ENCODE measurements at places on chromosomes 3 and 15.

- no peak for DNase-seq
Measured at GRCh38 chr3:10667269-10667668, 148.8 kb upstream of the SLC6A11 start.

DNA sequence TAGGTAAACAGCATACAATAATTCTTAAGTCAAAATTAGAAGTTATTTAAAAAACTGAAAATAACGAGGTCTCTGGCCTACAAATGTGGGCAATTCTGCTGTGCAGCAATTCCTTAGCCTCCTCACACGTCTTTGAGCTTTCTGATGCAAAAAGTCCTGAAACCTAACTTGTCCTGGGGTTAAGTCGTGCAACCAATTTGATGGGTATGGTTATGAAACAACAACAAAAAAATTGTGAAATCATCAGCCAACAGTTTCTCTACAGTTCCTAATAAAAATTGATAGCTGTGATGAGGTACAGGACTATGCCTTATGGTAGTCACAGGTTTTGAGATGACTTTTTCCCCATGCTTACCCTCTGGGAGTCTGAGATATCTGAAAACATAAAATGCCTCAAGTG lies 6.5 kb upstream of the GLB1 start:
- DNase-seq, result no peak

- peak; percentile 72 for DNase-seq
Measured at GRCh38 chr3:137946356-137946973, 63.5 kb upstream of the CLDN18 start.

DNA sequence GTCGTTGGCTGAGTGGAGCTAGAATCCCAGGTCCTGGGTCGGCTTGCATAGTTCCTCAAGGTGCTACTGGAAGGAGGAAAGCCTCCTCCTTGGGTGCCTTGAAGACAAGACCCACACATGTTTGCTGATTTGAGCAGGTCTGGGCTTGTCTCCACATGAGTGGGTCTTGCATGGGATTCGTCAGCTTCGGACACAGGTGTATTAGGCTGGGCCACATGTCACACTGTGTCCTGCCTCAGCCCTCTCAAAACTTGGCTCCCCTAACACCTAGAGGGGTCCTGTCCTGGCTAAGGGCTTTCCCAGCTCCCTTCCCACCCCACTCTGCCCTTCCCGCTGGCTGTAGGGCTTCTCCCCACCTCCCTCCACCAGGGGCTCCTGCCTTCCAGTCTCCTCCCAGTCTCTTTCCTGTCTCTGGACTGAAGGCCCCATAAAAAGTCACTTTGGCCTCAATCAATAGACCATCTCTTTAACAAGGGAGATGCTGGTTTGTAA lies 73.0 kb upstream of the ADPGK start:
- no peak for DNase-seq
